CD14-positive monocyte (primary cell): ENCODE measurements at places on chromosomes 13 and 19. TPM values are rescaled to one million over a fixed set of nuclear protein-coding genes. Genes with fewer than 3 reads are reported as not detected.

DNA sequence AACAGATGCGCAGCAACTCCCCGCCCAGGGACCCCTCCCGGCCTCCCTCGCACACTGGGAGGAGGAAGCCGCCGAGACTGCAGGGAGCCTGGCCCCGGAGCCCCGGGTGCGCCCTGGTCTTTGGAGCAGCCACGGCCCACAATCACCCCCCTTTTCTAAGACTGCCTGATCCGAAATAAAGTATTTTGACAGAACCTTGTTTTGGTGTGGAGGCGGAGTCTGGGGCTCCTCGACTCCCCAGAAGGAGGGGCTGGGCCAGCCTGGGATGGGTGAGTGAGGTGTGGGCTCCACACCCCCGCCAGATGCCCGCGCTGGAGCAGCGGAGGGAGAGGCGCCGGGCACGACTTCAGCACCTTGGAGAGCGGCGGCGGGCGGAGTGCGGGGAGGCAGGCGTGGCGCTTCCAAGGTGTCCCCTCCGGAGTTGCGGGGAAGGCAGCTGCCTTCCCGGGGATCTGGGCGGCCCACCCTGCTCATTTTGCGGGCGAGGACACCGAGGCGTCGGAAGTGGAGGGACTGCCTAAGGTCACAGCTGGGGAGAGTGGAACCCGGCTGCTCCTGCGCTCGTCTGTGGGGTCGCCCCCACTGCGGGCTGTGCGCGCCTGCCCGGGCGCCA, 9.4 kb downstream of the SIRT6 start:
- DNase-seq, result peak; percentile 2

DNA sequence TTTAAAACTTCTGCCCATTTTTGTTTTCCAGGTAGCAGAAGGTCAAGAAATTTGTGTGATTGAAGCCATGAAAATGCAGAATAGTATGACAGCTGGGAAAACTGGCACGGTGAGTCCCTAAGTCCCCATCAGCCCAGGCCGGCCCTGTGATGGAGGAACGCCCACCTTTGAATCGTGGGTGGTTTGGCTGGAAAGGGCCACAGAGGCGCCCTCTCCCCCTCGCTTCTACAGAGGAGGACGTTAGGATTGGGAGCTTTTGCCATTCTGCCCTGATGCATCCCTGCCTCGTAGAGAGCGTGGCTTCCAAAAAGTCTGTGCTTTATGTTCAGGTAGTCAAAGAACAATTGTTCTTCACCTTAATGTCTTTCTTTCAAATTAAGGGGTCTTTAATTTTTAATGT, 60.9 kb downstream of the GGACT start:
- no peak for DNase-seq

- DNase-seq, result no peak
Observed at GRCh38 chr13:94711561-94712286, 621 bp downstream of the SOX21 start.

DNA sequence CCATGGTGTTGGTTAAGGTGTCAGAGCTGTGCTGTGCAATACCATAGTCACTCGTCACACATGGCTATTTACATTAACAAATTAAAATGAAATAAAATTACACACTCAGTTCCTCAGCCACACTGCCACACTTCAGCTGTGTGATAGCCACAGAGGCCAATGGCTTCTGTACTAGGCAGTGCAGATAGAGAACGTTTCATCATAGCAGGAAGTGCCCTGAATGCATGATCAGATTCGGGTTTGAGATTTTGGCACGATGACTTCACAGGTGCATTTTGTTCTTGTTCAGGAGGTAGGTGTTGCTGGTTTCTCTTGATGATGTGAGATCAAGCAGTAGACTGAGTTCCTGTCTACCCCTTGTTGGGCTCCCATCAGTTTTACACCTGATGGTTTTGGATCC, 6.5 kb downstream of the ARMC6 start:
- DNase-seq, result no peak

DNA sequence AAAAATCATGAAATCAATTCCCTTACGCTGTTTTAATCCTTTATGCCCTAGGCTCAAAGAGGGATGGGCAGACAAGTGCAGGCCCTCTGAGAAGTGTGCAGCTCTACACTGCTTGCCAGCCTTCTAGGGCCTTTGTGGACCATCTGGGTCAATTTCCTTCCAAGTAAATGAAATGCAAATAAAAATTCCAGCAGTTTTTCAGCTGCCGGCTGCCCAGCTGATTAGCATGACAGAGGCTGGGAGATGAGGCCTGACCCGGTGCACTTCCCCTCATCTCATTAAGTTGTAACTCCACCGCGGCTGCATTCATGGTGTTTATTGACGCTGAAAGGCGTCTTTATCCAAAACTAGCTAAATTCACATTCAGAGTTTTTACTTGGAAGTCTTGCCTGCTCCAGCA, 47.5 kb upstream of the GSX1 start:
- no peak for DNase-seq

- no peak for DNase-seq
Observed at GRCh38 chr19:1567848-1568227, 287 bp downstream of the MEX3D start.

GRCh38 chr13:111066544-111066943, 48.6 kb upstream of the ARHGEF7 start:
- no peak for DNase-seq

GRCh38 chr13:75197803-75198202, 284.2 kb downstream of the TBC1D4 start:
- DNase-seq, result no peak

DNA sequence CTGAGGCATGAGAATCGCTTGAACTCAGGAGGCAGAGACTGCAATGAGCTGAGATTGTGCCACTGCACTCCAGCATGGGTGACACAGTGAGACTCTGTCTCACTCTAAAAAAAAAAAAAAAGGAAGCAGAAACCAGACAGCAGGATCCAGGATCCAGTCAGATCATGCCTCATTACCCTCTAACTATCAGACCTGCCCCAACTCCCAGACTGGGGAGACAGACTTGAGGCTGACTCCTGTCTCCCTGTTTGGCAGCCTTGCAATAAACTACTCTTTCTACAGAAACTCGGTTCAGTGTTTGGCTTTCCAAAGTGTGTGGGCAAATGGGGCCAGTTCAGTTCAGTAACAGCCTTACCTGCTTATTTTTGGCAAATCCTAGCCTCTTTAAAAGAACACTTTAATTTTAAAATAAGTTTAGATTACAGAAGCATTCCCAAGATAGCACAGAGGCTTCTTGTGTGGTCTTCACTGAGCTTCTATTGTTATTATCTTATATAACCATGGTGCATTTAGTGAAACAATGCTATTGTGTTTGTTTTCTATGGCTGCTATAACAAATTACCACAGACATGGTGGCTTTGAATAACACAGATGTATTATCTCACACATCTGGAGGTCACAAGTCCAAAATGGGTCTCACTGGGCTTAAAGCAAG, 18.5 kb downstream of the RASL11A start:
- no peak for DNase-seq

DNA sequence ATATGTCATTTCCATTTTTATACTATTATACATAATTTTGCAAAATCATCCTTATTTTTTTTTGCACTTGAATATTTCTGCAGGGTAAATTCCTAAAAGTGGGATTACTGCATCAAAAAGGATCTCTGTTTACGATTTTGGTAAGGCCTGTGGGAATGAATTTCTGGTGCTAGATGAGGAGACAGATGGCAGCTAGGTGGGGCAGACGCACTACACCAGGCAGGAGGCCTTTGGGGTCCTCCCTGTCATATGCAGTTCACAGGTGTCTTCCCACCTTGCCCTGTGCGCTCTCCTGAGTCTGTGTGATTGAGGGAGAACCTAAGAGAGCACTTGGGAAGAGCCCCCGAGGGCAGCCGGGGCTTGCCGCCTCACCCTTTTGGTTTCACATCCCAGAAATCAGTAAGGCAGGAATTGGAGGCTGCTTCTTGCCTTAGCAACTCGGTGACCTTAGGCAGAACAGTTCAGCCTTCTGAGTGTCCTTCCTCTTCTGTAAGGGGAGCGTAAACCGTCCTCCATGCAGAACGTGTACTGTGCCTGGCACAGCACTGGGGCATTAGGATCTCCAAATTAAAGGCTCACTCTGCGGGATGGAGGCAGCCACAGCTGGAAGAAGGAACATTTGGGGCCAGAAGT, 13.4 kb upstream of the GJB2 start:
- DNase-seq, result no peak

The GGN gene
- 0.12 TPM for polyA plus RNA-seq

The TRAPPC5 gene
- 449 TPM for polyA plus RNA-seq

The LRG1 gene
- polyA plus RNA-seq, result 5.5 TPM

The CGB5 gene
- not detected for polyA plus RNA-seq

The ZNF17 gene
- polyA plus RNA-seq, result 2.3 TPM
